ENCODE measurements at places on chromosomes 13 and 19.

DNA sequence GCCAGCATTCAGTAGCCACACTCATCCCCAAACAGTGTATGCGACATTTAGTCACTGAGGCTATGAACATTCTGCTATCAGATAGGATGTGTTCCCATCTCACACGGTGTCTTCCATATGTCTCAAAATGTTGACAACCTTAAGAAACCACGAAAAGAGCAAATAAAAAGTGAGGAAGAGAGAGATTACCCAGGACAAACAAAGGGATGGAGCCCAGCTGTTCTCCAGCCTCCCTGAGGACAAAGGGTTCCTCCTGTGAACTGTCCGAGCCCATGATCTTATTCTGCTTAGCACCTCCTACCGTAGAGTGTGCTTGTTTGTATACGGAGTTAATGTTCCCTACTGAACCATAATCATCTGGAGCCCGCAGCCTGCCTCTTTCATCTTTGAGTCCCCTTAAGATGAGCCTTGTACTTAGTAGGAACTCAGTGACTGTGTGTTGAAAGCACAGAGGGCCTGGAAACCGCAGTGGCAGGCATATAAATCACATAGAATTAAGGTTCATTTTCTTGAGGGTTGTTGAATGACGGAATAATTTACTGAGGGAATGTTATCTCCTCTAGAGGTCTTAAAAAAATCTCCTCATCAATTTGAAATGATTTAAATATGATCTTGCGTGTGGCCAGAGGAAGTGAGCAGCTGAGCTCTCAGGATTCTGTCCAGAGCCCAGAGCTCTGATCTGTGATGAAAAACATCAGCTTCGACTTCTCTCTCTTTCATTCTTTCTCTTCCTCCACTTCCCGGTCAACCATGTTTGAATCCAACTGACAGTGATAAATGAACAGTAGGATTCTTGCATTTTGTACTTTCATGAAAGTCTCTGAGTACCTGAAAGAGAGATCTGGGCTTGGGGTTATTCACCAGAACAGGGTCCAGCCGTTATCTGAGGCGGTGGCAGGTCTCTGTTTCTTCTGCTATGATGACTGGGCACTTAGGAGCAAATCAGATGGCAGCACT lies 200.5 kb downstream of the KLF5 start:
- peak; percentile 80 for DNase-seq

DNA sequence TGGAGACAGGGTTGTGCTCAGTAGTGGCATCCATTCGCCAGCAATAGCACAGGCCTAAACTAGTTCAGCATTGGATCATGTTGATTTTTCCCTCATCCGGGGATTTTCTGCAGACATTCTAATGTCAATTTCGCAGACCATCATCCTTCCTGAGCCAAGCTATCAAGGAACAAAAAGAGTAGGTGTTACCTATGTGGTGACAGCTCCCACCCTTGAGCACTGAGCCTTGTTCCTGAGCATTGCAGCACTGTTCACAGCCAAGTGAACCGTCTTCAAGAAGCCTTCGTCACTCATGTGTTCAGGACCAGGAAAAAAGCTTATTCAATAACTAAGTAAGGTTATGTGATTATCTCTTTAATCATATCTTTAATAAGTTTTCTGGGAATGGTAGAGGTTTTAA lies 576.2 kb downstream of the UQCRFS1 start:
- no peak for DNase-seq

DNA sequence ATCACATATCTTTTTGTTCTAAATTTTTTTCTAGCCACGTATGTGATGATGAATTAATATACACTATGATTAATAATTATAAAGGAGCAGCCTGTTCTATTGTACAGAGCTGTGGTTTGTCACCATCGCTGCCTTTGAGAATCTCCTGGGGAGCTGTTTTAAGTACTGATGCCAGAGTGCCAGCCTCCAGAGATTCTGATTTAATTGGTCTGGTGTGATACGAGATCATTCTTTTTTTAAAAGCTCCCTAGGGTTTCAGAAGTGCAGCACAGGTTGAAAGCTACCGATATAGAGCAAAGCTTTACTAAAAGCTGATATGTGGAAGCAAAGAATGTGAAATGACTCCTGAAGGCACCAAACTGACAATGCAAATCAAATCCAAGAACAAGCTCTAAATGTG lies 314.7 kb downstream of the ITGBL1 start:
- no peak for DNase-seq

- no peak for DNase-seq
Measured at GRCh38 chr13:103002279-103002678, 63.9 kb downstream of the SLC10A2 start.

GRCh38 chr19:40422748-40423566 lies 2.8 kb downstream of the SERTAD1 start:
- no peak for DNase-seq

DNA sequence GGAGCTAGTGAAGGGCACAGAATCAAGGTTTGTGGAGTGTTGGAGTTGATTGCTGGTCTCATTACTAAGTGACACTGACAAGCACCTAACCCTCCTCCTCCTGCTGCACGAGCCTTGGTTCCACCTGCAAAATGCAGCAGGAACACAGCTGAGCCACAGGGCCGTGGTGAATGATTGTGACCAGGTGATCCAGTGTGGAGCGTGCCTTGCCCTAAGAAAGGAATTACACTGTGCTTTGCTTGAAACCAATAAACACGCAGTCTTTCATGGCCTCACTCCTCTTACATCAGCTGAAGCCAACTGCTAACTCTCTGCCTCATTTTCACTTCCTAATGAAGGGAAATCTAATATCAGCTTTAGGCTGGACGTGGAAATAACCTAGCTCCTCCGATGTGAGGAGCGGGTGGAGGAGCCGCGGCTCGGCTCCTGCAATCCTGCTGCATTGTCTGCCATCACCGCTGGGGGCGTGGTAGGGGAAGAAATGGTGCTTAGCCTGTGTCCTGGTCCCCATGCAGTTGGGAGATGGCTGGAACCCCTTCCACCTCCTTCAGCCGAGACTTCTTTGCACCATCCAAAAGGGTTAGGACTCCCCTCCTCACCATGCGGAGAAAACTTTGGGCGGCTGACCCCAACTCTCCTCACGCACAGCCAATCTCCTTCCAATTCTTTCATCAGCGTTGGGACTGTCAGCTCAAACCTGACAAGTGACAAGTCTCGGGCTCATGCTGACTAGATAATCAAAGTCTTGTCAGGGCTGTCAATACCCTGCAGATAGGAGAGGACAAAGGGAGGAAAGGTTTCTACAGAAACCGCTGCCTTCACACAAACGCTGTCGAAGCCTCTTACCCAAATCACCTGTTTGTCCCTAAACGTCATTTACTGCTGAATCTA lies 427.9 kb downstream of the ZNF536 start:
- peak; percentile 80 for DNase-seq

DNA sequence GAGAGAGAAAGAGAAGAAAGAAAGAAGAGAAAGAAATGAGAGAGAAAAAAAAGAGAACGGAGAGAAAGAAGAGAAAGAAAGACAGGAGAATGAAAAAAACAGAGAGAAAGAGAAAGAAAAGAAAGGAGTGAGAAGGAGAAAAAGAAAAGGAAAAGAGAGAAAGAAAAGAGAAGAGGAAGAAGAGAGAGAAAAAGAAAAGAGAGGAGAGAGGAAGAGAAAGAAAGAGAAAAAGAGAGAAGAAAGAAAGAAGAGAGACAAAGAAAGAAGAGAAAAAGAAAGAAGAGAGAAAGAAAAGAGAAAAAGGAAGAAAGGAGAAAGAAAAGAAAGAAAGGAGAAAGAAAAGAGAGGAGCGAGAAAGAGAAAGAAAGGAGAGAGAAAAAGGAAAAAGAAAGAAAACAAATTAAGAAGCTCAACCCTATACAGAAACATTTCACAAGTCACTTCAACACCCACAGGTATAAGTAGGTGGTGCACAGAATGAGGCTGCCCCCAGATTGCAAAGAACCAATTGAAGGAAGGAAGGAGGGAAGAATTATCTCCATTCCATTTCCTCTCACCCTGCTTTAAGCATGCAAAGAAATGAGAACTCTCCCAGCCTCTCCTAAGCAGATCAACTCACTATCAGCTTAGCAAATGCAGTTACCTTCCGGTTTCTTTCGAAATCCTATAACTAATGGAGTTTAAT lies 98.8 kb upstream of the CACNA1A start:
- DNase-seq, result no peak

GRCh38 chr13:78770601-78771000 lies 111.6 kb upstream of the OBI1 start:
- no peak for DNase-seq

- no peak for DNase-seq
Measured at GRCh38 chr13:54194233-54195024, 1165.8 kb downstream of the OLFM4 start.

DNA sequence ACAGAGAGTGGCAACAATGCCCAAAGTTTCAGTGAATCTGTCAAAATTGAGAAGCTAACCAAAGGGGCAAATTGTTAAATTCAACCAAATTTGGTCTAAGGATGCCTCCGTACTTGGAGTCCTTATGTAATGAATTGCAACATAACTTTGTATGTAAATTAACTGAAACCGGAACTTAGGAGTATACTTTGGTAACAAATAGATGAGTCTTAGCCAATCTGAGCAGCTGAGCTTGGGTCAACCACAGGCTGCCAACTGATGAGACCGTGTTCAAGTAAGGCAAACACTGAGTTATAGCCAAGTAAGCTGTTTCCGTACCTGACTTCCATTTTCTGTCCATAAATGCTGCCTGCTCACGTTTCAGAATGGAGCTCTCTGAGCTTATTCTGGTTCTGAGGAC lies 5.3 kb downstream of the VWA8 start:
- DNase-seq, result no peak

DNA sequence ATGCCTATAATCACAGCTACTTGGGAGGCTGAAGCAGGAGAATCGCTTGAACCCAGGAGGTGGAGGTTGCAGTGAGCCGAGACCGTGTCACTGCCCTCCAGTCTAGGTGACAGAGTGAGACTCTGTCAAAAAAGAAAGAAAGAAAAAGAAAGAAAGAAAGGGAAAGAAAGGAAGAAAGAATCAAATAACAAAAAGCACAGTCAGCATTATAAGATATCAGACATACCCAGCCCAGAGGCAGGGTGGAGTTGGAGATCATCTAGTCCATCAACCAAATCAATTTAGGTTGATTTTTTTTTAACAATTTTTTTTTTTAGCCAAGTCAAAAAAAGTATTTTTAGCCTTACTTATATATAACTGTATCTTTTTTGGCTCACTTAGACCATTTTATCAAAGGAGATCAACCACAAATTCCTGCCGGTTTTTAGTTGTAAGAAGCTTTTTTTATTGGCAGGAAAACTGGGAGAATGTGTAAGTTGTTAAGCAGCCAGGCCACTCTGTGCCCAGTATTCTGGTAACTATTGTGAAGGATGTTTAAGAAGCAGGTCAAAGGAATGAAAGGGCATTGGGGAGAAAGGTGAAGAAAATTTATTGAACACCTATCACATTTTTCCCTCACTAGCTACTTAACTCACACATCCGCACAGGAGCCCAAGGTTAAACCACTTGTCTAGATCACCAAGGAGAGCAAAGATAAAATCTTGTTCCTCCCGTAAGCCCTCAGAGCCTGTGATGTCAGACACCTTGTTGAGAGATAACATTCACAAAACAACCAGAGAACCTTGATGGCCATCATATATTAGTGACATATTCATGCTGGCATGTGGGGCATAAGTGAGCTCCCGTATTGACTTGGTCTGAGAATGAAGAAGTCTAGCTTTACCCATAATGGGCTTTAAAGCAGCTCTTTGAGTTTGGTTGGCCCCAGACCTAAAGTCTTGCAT lies 91.8 kb downstream of the COL4A2 start:
- DNase-seq, result no peak

DNA sequence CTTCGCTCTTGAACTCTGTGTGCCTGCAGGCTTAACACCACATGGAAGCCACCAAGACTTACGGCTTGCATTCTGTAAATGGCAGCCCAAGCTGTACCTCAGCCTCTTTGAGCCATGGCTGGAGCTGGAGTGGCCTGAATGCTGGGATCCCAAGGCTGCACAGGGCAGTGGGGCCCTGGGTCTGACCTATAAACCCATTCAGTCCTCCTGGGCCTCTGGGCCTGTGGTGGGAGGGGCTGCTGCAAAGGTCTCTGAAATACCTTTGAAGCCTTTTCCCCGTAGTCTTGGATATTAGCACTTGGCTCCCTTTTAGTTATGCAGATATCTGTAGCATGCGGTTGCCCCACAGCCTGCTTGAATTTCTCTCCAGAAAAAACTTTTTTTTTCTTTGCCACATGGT lies 8.2 kb downstream of the TM9SF2 start:
- DNase-seq, result no peak

GRCh38 chr13:76737526-76737925 lies 148.7 kb downstream of the KCTD12 start:
- DNase-seq, result no peak

DNA sequence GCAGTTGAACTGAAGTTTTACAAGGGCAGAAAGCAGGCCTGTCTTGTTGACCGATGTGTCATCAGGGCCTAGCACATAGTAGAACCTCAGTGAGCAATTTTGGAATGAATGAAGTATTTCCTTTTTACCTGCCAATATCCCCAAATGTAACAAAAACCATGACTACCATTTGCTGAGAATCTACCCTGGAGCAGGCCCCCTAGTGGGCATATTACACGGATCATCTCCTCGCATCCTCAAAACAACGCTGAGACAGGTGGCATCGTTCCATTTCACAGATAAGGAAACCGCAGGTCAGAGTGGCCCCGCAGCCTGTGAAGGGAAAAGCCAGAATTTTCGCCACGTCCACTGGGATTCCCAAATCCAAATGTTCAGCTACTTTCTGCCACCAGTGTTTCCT lies 77.9 kb downstream of the CACNA1A start:
- DNase-seq, result no peak

DNA sequence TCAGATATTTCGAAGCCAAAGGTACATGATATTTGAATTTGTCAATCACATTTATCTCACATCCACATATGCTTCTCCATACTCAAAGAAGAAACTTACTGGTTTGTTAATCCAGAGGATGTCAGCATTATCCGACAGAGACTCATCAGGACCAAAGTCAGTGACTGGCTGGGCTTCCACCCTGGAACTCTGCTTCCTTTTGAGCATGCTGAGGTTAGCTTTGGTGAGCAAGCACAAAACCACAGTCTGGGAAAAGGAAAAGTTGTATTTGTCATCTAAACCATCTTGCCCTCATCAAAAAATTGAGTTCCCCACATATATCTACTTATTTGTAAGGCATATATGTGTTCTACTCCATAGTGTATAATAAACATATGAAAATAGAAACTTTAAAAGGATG lies 17.4 kb downstream of the NALCN start:
- no peak for DNase-seq

DNA sequence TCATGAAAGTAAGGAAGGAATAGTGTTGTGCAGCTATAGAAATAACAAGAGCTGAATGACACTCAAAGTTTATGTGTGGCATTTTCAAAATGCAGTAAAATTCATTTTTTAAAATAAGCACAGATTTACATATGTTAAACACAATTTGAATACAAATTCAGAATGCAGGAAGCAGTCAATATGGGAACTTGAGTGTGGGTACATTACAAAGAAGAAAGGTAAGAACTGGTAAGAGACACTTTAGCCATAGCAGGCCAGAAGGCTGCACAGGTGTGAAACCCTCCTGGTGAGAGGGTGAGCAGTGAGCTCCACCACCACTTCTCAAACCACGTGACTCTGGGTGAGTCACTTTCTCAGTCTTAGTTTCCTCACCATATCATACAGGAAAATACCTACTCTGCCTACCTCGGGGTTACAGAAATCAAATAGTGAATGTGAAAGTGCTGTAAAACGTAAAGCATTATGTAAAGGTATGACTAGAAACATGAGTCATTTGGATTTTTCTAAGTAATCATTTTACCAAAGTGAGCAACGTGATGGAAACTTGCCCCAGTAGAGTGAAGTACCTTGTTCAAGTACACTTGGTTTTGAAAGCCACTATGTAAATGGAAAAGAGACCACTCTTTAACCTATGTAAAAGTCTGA lies 40.5 kb downstream of the USP12 start:
- no peak for DNase-seq

Measured in neural progenitor cell (in vitro differentiated cells).